ENCODE measurements at places on chromosomes 11 and 22.

DNA sequence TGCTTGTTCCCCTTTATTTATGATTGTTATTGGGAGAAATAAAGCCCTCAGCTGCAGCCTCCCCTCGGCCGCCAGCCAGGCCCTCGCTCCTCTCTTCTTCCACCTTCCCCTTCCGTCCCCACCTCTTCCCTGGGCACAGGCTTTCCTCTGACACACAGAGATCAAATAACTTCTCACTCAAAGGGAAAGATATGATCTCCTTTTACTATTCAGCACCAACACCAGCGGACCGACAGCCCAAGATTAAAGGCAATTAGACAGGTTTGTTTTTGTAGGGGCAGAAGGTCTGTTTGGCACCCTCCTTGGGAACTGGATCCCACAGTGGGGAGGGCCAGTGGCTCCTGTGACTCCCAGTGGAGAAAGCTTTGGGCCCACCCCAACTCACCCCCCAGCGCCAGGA, 23.0 kb downstream of the NECTIN1 start:
- no peak overlapping the region for H3K4me3 ChIP-seq
- H3K27ac ChIP-seq = no peak overlapping the region
- H3K4me1 ChIP-seq = no peaks in the 10 kb centered on the region

- H3K27me3 ChIP-seq = 0 out of 2 replicates have a peak, but pooled peaks cover 6% of the 10 kb centered on the region
- peaks cover 7% of the 10 kb centered on the region for H3K4me1 ChIP-seq
- H3K4me3 ChIP-seq = no peak overlapping the region
- H3K36me3 ChIP-seq = no peaks in the 10 kb centered on the region
- H3K27ac ChIP-seq = no peak overlapping the region
Observed at GRCh38 chr22:33923033-33923432, 2.8 kb upstream of the LARGE1 start.

DNA sequence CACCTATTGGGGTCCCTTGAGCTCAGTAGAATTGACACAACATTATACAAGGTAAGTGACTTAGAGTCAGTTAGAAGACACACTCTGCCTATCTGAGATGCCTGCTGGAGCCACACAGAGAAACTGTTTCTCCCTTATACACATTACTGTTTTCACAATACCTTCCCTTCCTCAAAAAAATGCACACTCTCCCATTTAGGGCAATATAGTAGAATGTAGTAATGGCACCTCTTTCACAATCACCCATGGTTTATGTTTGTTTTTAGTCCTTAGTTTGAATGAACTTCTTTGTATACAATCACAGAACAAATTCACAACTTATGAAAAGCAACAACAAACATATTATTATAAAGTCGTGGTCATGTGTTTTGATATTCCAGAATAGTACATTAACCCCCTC, 14.3 kb downstream of the OR52H1 start:
- H3K36me3 ChIP-seq = no peaks in the 10 kb centered on the region
- H3K4me1 ChIP-seq = no peaks in the 10 kb centered on the region
- H3K27me3 ChIP-seq = peaks cover 43% of the 10 kb centered on the region

GRCh38 chr22:26589367-26589844, 526 bp downstream of the TPST2 start:
- H3K4me3 ChIP-seq = peak overlapping the region; percentile 90
- peak overlapping the region; percentile 59 for H3K27ac ChIP-seq
- no peak for DNase-seq
- peaks cover 4% of the 10 kb centered on the region for H3K27me3 ChIP-seq
- no peaks in the 10 kb centered on the region for H3K36me3 ChIP-seq

- H3K27ac ChIP-seq = no peak overlapping the region
- no peaks in the 10 kb centered on the region for H3K27me3 ChIP-seq
- no peaks in the 10 kb centered on the region for H3K36me3 ChIP-seq
- DNase-seq = peak; percentile 88
Observed at GRCh38 chr11:94623120-94623735, 56.1 kb downstream of the PIWIL4 start.

GRCh38 chr11:76889411-76889975, 28.8 kb downstream of the ACER3 start:
- H3K4me3 ChIP-seq = no peak overlapping the region
- no peaks in the 10 kb centered on the region for H3K36me3 ChIP-seq
- no peak for DNase-seq
- peaks cover 6% of the 10 kb centered on the region for H3K4me1 ChIP-seq
- no peak overlapping the region for H3K27ac ChIP-seq

- DNase-seq = no peak
- H3K36me3 ChIP-seq = no peaks in the 10 kb centered on the region
- no peaks in the 10 kb centered on the region for H3K4me1 ChIP-seq
- H3K27me3 ChIP-seq = no peaks in the 10 kb centered on the region
- no peak overlapping the region for H3K4me3 ChIP-seq
Observed at GRCh38 chr11:97610854-97611253, 1221.0 kb downstream of the JRKL start.

- no peak for DNase-seq
- H3K4me3 ChIP-seq = peak overlapping the region; percentile 68
- H3K27ac ChIP-seq = peak overlapping the region; percentile 99
- H3K36me3 ChIP-seq = no peaks in the 10 kb centered on the region
- peaks cover 68% of the 10 kb centered on the region for H3K4me1 ChIP-seq
- H3K27me3 ChIP-seq = no peaks in the 10 kb centered on the region
Observed at GRCh38 chr11:65560555-65561418, 2.6 kb upstream of the LTBP3 start.

GRCh38 chr11:33044285-33044756, 4.9 kb downstream of the TCP11L1 start:
- no peak overlapping the region for H3K27ac ChIP-seq
- no peaks in the 10 kb centered on the region for H3K27me3 ChIP-seq
- no peak overlapping the region for H3K4me3 ChIP-seq
- peaks cover 16% of the 10 kb centered on the region for H3K4me1 ChIP-seq

DNA sequence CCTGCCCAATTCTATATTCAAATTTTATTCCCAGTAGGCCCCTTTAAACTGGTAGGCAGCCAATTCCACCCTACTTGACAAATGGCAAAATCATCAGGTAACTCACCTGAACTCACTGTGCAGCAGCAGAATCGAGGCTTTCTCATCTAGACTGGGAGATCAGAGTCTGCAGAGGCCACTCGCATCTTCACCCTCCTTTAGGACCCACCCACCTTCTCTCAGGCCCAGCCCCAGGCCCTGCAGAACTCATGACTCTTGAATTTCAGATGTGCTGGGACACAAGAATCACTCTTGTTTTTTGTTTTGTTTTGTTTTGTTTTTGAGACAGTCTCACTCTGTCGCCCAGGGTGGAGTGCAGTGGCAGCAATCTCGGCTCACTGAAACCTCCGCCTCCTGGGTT, 38.8 kb downstream of the MICAL3 start:
- no peak overlapping the region for H3K4me3 ChIP-seq
- H3K27ac ChIP-seq = no peak overlapping the region
- H3K4me1 ChIP-seq = peaks cover 22% of the 10 kb centered on the region

GRCh38 chr11:134647066-134647743, 235.2 kb upstream of the B3GAT1 start:
- peaks cover 18% of the 10 kb centered on the region for H3K27me3 ChIP-seq
- DNase-seq = no peak
- H3K27ac ChIP-seq = no peak overlapping the region
- peaks cover 6% of the 10 kb centered on the region for H3K4me1 ChIP-seq

DNA sequence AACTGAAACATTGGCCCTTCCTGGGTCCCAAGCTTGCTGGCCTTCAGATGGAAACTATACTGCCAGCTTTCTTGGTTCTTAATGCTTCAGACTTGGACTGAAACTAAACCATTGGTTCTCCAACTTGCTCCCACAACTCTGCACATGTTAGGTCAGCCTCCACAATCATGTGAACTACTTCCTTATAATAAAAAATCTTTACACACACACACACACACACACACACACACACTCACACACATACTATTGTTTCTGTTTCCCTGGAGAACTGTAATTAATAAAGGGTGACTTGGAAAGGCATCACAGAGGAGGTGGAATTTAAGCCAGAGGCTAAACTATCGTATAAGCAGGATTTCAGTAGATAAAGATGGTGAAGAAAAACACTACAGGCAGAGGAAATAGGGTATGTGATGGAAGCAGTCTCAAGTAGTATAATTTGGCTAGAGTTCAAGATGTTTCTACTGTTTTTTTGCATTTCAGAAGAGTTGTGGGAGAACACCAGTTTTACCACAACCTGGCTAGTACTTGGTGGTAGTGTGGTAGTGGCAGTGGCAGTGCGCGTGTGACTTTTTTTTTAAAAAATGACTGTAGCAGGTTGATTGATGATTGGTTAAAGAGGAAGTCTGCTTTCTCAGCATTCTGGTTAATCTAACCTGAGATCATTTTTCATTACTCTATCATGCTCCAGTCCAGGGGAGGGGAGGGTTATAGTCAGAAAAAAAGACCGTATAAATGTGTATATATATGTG, 70.1 kb downstream of the PDE3B start:
- H3K4me3 ChIP-seq = no peak overlapping the region
- no peaks in the 10 kb centered on the region for H3K36me3 ChIP-seq
- H3K4me1 ChIP-seq = no peaks in the 10 kb centered on the region
- no peak overlapping the region for H3K27ac ChIP-seq

GRCh38 chr22:37059876-37060449, 8.4 kb downstream of the KCTD17 start:
- H3K27ac ChIP-seq = no peak overlapping the region
- no peak overlapping the region for H3K4me3 ChIP-seq
- no peak for DNase-seq
- peaks cover under 1% of the 10 kb centered on the region for H3K4me1 ChIP-seq
- H3K36me3 ChIP-seq = peaks cover 2% of the 10 kb centered on the region

- H3K27ac ChIP-seq = no peak overlapping the region
- H3K27me3 ChIP-seq = no peaks in the 10 kb centered on the region
- no peak overlapping the region for H3K4me3 ChIP-seq
- no peak for DNase-seq
- H3K36me3 ChIP-seq = no peaks in the 10 kb centered on the region
Observed at GRCh38 chr11:133947321-133947756, 9.4 kb downstream of the IGSF9B start.

DNA sequence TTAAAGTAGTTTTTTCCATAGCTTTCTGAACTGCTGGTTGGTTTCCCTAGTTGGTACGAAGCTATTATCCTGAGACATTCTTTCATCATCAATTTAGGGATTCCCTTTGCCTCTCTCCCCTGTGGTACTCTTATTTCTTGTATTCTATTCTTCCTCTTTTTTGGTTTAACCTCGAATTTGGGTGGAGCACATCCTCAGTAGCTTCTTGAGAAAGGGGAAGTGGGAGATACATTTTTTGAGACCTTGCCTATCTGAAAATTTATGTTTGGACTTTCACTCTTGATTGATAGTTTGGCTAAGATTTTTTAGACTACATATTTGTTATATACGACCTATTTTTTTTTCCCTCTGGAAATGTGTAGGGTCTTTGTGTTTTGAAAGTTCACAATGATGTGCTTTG, 121.7 kb upstream of the ZBED5 start:
- no peak for DNase-seq
- H3K36me3 ChIP-seq = no peaks in the 10 kb centered on the region
- no peaks in the 10 kb centered on the region for H3K4me1 ChIP-seq
- no peak overlapping the region for H3K4me3 ChIP-seq
- no peaks in the 10 kb centered on the region for H3K27me3 ChIP-seq

DNA sequence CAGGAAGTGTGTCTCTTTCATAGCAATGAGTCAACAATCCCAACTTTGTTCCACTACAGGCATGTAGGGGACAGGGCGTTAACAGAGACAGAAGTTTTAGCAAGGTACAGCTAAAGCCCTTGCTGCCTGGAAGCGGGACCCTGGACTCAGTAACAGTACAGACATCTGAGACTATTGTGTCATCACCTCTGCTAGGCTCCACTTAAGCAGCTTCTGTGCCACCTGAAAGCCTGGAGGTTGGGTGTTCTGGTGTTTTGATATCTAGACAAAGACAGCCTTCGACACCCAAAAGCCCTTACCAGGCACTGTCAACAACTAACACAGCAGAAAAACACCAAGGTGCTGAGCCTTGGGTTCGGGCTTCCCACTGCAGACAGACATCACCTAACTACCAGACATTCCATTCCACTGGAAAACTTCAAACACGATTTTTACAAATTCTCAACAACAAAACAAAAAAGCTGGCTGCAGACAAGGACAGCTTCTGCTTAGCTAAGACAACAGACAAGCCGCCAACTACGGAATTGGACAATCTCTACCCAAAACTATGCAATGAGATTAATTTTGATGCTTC, 20.6 kb upstream of the CHST1 start:
- no peak for DNase-seq
- no peak overlapping the region for H3K27ac ChIP-seq
- H3K4me3 ChIP-seq = no peak overlapping the region
- no peaks in the 10 kb centered on the region for H3K36me3 ChIP-seq

- H3K36me3 ChIP-seq = no peaks in the 10 kb centered on the region
- H3K4me3 ChIP-seq = no peak overlapping the region
- DNase-seq = no peak
- H3K27ac ChIP-seq = peak overlapping the region; percentile 15
- H3K27me3 ChIP-seq = no peaks in the 10 kb centered on the region
- H3K4me1 ChIP-seq = peaks cover 28% of the 10 kb centered on the region
Observed at GRCh38 chr22:41417622-41418390, 28.8 kb downstream of the TOB2 start.

DNA sequence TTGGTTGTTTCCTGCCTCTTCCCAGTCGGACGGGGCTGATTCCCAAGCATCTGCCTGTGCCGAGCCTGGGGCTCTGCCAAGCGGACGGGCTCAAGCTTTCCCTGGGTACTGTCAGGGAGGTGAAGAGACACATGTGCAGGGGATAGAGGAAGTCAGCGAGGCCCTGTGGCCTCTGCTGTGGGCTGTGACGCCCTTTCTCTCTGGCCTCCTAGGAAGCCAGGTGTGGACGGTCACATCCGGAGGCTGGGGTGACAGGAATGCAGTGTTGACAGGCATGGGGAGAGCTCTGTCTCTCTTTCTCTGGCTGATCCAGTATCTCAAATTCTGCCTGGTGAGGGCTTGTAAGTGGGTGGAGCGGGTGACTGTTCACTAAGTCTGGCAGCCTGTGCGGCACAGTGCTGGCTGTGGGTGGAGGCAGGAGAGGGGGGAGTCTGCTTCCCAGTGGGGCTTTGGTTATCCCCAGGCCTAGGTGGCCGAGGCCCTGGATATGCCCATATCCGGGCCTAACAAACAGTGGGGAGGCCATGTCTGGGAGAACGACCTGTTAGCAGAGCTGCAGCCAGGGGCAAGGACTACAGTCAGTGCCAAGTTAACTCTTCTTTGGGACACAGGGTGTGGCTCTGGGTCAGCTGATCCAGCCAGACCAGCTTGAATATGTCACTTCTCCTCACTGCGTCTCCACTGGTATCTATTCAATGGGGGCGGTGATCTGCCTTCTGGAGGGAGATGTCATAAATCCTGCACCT, 1.9 kb downstream of the KCTD17 start:
- H3K4me3 ChIP-seq = no peak overlapping the region
- peaks cover 2% of the 10 kb centered on the region for H3K36me3 ChIP-seq
- no peak overlapping the region for H3K27ac ChIP-seq

- H3K4me1 ChIP-seq = no peaks in the 10 kb centered on the region
- no peak for DNase-seq
- H3K36me3 ChIP-seq = no peaks in the 10 kb centered on the region
- no peak overlapping the region for H3K4me3 ChIP-seq
- no peak overlapping the region for H3K27ac ChIP-seq
Observed at GRCh38 chr11:20934516-20934915, 265.1 kb downstream of the NELL1 start.

DNA sequence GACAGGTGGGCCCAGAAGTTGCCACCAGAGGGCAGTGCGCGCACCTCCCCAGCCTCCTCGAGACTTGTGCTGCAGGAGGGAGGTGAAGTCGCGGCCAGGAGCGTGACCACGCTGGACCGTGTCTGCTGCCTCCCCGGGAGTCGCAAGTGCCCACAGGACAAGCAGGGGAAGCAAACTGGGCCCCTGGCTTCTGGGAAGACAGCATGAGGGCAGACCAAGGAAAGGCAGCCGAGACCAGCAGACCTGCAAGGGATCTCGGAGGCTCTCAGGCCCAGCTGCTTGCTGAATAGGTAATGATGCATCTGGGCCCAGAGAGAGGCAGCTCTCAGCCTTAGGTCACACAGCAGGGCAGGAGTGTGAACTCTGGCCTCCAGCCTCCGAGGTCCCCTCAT, 17.0 kb upstream of the IL2RB start:
- H3K27me3 ChIP-seq = no peaks in the 10 kb centered on the region
- H3K36me3 ChIP-seq = no peaks in the 10 kb centered on the region
- H3K4me1 ChIP-seq = no peaks in the 10 kb centered on the region
- H3K27ac ChIP-seq = no peak overlapping the region

Data from HCT116 (cell line).